Left hindlimb (tissue), 1 donor: ENCODE measurements at places on chromosomes 6 and 20.

- DNase-seq: no peak
Measured at GRCh38 chr6:67639161-67639560, 995.9 kb upstream of the ADGRB3 start.

DNA sequence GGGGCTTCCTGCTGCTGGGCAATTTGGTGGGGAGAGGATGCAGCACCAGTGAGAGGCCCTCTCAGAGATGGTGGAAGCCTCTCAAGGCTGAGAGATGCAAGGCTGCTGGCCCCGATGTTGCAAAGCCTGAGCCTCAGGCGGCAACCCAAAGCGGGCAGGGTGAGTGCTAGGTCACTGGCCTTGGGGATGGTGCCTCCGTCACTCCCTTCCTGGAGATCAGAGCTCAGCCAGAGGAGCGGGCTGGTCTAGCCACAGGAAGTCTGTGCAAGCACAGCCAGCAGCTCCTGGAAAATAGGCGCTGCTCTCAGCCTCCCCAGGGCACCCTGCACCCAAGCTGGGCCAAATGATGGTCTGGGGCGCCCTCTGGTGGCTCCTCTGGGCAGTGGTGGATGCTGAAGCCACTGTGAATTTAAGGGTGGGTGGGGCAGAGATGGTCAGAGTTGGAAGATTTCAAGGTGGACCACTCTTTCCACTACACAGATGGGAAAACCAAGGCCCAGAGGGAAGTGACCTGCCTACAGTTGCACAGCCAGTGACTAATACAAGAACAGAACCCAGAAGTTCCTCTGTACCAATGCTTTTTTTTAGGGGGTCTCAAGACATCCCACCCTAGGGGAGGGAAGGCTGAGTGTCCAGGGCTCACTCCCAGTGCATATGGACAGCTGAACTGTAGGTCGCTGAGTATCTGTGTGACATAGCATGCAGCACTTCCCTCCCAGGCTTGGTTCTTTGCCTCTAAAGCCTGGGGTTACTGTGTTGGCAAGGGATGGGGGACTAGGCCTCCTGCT, 20.8 kb downstream of the C20orf203 start:
- DNase-seq: peak; percentile 86

DNA sequence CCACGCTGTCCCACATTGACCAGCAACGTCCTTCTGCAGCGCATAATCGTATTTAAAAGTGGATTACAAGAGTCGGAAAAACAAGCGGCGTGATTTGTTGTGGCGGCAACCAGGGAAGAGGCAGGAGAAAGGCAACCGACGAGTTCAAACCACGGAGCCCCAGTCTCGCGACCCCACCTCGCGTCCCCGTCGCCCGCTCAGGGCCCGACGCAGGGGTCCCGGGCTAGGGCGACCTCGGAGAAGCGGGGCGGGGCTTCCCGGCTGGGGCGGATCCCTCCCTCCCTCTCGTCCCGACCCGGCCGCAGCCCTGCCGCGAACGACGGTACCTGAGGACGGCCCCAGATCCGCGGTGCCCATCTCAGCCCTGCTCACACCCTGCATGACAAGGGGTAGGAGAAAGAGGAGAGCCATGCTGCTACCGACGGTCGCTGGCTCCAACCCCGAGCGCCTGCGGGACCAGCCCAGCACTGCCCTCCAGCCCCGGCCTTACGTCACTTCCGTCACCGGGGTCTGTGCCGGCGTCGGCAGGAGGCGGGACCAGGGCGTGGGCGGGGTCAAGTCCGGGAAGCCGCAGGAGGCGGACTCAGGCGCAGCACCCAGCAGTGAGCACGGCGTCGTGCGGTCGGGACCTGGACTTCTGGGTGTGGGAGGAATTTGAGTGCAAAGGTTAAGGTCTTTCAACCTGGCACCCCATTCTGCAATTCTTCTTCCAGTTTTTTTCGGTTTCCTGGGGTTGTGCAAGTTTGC, at the start of gene IFNGR1:
IFNGR1 (minus strand) TSS at position 469 of the 747 bp plus-strand sequence; CDS start at position 411, 58 bp downstream.
- DNase-seq: peak; percentile 97

DNA sequence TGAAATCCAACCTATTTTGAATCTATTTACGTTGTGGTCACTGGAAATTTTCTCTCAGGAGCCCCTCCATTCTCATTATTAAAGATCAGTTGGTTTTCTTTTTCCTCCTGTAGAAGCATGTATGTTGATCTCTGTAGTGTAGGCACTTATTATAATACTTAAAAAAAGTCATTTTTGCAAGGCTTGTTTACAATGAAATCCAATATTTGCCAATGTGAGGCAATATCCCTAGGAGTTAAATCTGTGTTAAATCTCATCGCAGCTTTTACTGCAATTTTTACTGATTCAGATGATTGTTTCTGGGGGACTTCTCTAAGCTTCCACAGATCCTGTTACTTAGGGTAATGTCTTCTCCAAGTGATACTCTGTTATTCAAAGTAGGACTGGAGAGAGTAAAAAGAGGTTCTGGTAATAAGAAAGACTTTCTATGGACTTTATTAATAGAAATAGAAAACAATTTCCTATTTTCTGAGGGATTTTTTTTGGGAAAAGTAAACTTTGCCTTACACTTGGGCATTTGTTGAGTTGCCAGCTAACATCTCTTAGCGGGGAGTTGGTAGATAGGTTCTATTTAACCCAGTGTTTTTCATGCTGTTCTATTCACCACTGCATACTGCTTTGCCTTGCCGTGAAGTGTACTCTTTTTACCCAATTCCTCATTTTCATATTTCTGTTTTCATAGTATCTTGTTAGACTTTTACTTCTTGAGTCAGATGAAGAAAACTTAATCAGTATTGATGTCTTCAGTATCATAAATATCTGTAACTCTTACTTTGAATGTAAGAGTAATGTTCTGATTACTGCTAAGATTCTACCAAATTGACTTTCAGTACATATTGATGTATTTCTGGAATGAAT, 48.6 kb downstream of the CDKAL1 start:
- DNase-seq: no peak

DNA sequence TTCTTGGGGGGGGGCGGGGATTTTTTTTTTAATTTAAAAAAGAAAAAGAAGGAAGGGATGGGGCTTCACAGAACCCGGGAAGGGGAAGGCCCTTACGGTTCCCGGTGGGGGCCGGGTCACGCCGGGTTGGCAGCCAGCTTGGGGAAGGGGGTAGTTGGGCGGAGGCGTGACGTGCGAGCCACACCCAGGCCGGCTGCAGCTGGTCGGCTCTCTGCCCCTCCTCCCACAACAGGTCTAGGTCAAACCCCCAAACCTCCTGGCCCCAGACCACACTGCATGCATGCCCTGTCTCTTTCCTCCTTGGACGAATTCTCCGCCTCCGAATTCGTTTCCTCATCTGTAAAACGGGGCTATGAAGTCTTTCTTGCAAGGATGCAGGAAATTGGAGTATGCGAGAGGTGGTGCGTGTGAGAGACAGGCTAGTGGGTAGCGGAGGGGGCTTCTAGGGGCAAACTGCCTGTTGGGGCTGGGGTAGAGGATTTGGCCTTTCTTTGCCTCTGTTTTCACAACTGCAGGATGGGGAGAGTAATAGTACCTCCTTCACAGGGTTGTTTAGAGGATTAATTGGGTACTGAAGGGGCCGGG, 828 bp downstream of the HCK start:
- DNase-seq: peak; percentile 60

GRCh38 chr6:136579800-136580199, 29.6 kb upstream of the MAP7 start:
- DNase-seq: no peak

DNA sequence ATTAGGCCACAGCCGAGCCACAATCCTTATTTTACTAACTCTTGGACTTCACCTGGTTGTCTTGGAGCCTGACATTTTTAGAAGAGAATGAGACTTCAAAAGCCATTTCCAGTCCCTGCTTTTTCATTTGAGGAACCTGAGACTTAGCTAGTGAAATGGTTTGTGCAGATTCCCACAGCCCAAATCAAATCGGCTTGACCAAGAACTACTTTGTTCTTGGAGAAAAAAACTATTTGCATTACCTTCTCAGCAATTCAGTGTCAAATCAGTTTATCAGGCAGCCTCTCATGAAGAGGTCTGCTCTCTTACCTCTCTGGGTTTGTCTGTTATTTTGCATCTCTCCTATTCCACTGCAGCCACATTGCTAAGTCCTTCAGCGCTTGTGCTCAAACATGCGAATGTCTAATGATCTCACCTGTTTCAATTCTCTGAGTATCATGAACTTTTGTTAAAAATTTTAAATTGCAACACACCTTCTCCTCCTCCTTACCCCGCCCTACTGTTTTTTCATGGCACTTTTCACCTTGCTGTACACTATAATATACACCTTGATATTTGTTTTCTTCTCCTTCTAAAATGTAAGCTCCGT, 573 bp upstream of the IFNGR1 start:
- DNase-seq: no peak

DNA sequence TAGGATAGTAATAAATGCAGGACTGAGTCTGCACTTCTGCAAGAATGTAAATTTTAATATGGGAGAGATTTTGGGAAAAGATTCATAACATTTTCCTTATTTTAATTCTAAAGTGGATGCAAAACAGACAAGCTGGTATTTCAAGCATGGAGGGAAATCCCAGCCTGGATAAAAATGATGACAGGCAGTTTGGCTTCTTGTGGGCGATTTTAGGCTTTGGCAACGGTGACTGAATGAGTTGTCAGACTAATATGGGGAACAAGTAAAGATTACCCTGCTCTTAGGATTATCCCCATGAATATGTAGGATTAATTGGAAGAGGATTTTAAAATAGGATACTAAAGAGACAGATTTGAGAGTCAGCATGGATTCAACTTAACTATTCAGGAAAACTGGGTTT, 21.0 kb downstream of the OGFRL1 start:
- no peak for DNase-seq

DNA sequence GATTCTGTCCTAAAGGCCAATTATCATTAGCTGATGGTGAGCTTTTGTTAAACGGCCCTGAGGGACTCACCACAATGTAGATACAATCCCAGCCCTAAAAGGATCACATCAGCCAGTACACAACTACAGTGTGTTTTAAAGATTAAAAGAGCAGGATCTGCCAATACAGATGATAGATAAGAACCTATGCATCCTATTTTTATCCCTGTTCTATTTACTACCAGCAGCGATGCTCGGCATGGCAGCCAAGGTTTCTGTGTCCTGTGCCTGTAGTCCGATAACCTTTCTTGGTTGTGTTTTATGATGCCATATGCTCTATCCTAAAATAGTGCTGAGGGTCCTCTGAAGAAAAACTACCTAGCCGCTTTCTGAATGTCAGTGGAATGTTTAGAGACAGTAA, 289.4 kb downstream of the PHACTR1 start:
- no peak for DNase-seq

GRCh38 chr6:15511248-15512125, 151.3 kb downstream of the DTNBP1 start:
- DNase-seq: no peak

GRCh38 chr6:169931261-169931660, 179.8 kb downstream of the ERMARD start:
- DNase-seq: no peak

DNA sequence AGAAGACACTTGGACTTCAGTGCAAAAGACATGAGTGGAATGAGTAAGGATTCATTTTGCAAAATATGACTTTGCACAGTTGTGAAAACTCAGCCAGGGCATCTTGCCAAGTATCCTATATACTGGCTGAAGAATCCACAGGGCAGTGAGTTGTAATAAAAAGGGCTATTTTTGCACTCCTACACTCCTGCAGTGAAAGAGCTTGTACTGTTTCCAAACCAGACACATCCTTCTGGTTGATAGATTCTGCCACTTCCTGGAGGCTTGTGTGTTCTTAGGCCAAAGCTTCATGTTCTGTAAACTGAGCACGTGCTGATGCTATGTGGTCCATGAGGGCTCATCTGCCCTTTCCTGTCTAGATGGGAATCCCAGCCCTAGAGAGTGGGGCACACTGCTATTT, 34.9 kb downstream of the GMPR start:
- DNase-seq: peak; percentile 52

GRCh38 chr6:143264379-143264778, 186.1 kb downstream of the ADAT2 start:
- DNase-seq: no peak

DNA sequence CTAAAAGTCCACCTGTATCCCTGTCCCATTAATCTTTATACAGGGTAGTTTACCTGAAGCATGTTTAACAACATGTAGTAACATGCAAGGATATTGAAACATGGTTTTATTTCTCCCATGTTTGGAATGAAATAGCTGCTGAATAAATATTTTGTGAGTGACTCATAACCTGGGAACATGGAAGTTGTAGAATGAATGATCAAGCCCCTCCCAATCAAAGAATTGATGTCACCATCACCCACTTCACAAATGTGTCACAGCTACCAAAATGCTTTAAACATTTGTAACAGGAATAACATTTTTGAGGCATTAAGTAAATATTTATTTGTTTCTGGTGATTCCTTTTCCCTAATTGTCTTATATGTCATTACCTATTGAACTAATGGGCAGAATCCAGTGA, 58.9 kb upstream of the TNFAIP3 start:
- DNase-seq: no peak

- DNase-seq: no peak
Measured at GRCh38 chr6:5854899-5855298, 151.8 kb downstream of the NRN1 start.

DNA sequence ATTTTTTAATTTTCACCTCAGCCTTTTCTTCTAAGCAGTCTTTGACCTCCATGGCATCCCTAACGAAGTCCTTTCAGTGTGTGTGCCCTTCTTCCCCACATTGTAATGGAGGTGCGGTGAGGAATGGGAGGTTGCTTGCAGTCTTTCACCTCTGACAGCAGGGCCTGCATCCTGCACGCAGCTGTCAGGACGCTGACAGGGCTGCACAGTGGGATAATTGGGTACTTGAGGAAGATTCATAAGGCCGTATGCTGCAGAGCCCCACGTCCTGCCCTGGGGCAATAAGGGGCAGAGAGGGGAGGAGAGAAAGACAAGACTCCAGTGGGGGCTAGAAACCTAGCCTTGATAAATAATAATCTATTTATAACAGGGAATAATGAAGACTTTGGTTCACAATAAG, 184.7 kb downstream of the SAMD5 start:
- DNase-seq: no peak

DNA sequence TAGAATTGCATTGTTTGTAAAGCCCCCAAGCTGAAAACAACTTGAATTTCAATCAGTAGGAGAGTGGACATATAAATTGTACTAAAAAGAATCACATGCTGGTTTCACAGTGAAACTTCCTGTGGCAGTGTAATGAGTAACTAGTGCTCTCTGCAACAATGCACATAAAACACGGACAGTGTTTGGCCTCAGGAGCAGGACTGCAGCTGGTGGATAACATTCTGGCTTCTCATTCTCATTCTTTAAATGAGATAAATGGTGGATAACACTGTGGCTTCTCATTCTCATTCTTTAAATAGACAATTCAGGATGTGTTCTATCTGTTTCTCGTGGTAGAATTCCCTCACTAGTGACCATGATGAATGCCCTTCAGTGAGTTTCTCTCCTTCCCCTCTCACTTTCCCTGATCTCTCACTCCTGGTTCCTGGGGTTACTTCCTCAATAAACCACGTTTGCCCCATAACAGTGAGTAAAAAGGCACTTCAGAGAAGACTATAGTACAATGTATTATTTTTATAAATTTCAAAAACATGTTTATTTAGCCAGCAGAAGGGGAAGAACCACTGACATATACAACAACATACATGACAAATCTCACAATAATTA, 59.9 kb downstream of the SLC22A2 start:
- no peak for DNase-seq

GRCh38 chr6:64252256-64252655, 616.7 kb downstream of the PHF3 start:
- no peak for DNase-seq

- no peak for DNase-seq
Measured at GRCh38 chr6:108874470-108875160, 26.4 kb downstream of the ARMC2 start.
